ENCODE measurements at places on chromosomes 6 and 20.
A peak's percentile ranks its signal among the peaks of the same experiment; 100 is the strongest.

DNA sequence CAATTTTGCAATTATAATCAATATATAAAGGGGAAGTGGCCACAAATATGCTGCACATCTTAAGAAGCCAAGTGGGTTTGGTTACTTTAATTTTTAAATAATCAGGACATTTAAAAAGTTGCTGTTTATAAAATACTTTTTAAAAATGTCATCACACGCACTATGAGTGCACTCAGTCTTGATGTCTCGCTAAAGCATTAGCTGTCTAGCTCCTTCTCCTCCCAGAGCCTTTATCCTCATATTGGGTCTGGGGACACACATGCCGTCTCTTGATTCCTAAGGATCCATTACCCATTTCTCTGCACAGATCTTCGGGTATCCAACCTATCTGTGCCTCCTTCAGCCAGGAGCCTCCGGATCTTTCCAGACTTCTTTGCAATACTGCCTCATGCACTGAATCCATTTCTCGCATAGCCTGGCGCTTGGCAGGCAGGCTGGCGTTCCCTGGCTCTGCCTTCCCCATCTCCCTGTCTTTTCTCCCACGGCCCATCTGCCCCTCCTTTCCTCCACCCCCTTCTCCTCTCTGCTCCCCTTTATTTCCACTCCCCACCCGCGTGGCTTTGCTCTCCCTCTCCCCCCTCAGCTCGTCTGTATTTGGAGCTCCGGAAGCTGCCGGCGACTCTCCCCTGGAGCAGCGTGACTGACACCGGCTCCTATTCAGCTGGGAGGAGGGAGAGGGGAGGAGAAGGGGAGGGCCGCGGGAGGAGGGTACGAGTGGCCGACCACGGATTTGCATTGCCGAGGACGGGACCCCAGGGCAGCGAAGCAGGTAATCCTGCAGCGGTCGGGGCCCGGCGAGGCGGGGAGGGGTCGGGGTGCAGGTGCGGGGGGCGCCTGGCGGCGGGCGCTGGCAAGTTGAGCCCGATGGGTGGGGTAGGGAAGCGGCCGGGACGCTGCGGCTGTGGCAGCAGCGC is at the start of gene CAP2:
TSS of gene CAP2 (plus strand) at position 618 of the 914 bp plus-strand sequence. CDS start 27,961 bp downstream, outside the sequence.
- ATAC-seq: peak; percentile 91

DNA sequence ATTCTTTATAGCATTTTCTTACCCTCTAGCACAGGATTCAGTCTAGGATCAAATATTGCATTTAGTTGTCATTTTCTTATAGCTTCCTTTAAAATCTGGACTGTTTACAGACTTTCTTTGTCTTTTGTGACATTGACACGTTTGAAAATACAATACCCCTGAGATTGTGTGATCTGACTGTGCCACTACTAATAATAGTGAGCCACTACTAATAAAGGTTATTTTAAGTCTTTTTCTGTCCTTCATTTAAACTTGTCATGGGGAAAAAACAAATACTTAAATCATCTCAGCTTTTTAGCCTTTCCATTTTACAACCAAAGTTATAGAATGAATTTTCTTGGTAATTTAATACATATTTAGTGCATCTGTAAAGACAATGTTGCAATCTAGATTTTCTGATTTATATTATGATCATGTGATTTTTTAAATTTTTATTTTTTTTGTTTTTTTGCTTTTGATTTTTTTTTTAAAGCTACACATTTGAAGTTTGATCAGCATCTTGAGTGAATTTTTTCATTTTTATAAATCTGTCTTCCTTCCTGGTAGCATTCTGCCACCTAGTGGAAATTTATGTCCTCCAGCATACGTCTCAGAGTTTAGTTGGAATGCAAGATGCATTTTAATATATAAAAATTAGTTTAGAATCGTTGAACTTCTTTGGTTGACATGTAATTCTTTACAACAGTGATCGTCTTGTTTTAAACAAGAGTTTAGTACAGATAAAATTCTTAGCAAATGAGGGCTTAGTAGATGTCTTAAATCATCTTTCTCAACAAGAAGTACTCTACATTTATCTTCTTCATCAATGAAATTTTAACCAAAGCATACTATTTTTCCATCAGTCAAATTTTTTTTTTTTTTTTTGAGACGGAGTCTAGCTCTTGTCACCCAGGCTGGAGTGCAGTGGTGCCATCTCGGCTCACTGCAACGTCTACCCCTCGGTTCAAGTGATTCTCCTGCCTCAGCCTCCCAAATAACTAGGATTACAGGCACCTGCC is 119.4 kb downstream of the NCOA3 start:
- ATAC-seq: peak; percentile 50

DNA sequence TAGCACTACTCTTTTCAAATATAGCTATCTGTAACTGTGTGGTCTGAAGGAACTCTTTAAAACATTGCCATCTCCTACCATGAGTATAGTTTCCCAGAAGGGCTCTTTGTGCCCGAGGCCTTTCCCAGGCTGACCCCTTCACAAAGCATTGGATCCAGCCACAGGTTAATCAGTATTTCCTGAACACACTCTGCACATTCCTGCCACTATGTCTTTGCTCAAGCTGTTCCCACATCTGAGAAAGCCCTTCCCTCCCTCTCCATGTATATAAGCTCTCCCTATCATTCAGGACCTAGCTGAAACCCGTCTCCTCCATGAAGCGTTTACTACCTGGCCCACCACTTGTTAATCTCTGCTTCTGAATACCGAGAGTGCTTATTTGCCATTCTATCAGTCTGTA is 47.8 kb upstream of the PKHD1 start:
- no peak for ATAC-seq

- ATAC-seq: peak; percentile 38
Observed at GRCh38 chr6:13152764-13153163, 175.6 kb downstream of the TBC1D7 start.

DNA sequence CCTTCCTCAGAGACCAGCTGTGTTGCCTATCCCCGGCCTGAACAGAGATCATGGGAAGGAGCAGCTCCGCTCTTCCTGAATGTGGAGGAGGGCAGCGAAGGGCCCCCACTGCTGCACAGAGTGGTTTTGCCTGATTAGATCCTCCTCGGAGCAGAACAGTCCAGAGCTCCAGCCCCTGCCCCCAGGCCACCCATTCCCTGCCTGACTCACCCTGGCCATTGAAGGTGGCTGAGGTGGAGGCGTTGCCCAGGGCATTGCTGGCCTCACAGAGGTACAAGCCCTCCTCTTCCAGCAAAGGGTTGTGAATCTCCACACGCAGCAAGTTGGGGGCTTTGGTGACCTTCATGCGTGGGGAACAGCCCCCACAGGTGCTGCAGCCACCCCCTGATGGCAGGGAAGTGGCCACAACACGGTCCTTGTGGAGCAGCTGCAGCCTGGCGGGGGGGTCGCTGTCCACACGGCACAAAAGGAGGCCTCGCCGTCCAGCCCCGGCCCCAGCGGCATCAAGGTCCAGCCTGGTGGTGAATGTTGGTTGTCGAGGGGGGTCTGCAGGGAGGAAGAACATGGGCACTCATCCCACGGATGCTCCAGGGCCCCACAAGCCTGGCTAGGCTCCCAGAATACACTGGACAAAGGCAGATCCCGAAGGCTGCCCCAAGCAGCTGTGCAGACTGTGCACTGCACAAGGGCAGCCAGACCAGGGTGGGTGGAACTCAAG is 14.7 kb downstream of the SIGLEC1 start:
- ATAC-seq: no peak

DNA sequence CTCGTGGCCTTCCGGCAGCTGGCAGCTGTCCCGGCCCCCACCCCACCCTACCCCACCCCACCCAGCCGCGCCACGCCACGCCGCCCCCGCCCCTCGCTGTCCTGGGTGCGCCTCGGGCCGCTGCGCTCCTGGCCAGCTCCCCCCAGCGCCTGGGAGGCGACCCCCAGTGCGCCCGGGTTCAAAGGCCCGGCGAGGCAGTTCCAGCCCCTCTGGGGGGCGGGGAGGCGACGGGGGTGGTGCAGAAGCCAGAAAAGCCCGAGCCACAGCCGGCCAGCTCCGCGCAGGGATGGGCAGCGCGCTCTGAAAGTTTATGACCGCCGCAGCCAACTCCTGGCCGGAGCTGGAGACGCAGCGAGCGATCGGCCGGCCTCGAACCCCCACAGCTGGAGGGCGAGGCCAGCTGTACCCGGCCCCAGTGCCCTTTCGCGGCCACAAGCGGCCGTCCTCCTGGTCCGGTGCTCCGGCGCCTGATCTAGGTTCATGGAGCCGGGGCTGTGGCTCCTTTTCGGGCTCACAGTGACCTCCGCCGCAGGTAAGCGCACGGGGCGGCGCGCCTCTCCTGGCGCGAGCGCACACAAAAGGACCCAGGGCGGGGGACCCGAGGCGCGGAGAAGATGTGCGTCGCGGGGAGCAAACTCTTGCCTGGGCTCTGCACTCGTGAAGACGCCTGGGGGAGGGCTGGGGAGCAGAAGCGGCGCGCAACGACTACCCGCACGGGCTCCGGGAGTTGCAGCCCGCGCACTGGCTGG is at the start of gene EDN3:
TSS of gene EDN3 (plus strand) at position 279 of the 749 bp plus-strand sequence. CDS start at position 481, 202 bp downstream.
- ATAC-seq: no peak

GRCh38 chr6:97009781-97010492 is 85.4 kb downstream of the KLHL32 start:
- ATAC-seq: no peak

- ATAC-seq: no peak
Observed at GRCh38 chr6:25472306-25472705, 179.7 kb upstream of the SCGN start.

GRCh38 chr6:85396159-85396808 is 53.6 kb upstream of the NT5E start:
- ATAC-seq: no peak

- ATAC-seq: no peak
Observed at GRCh38 chr6:17450832-17451231, 57.4 kb downstream of the CAP2 start.

GRCh38 chr6:168294901-168295300 is 24.7 kb downstream of the DACT2 start:
- no peak for ATAC-seq

- no peak for ATAC-seq
Observed at GRCh38 chr6:68724060-68724459, 89.0 kb downstream of the ADGRB3 start.

DNA sequence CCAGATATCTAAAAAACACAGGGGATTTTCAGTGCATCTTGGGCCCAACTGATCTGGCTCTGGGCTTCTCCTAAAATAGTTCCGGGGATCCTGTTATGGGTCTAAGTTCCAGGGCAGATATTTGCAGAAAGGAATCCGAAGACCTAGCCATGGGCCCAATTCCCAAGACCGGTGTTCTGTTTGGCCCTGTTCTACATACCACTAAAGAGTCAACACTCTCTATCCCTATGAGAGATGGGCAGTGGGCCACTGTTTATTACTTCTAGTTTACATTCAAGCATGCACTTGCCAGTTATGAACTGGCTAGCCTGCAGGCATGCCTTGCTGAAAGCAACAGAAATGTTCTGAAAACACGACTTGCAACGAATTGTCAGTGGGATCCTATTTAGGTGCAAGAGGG is 87.4 kb upstream of the PLCB4 start:
- no peak for ATAC-seq

DNA sequence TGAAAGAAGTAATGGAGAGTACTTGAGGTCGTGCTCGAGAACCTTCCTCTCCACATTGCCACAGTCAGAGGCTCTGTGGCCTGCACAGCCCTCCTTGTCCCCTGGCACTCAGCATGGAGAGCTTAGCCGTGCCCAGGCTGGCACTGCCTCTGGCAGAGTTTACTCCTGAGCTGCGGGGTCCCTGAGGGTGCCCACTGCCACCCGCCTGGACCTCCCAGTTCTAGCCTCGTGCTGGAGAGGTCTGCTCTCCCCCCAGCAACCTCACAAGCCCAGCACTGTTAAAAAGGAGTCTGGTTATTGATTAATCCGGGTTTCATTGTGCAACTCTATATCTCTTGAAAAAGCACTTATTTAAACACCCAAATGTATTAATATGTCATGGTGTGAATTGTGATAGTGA is 226.8 kb downstream of the TMEM242 start:
- ATAC-seq: no peak

GRCh38 chr6:107202876-107203468 is 87.7 kb upstream of the BEND3 start:
- no peak for ATAC-seq

- no peak for ATAC-seq
Observed at GRCh38 chr6:25788305-25788922, 33.9 kb downstream of the SLC17A4 start.

DNA sequence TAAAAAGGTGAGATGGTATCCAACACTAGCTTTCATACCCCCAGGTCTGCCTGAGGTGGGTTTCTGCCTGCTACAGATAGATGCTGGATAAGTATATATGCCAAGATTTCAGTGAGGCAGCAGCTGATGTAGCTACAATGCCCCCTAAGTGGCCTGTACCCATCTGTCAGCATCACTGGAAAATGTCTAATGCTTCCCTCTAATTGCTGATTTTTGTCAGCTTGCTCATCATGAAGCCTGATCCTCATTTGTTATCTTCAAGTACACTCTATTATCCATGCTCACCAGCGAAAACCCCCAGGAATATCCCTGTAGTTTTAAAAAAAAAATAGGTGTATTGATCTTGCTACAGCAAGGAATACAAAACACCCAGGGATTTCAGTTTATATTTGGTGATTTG is 32.2 kb downstream of the OPRM1 start:
- no peak for ATAC-seq

- peak; percentile 95 for ATAC-seq
Observed at GRCh38 chr6:14621518-14621917, 503.9 kb downstream of the CD83 start.

DNA sequence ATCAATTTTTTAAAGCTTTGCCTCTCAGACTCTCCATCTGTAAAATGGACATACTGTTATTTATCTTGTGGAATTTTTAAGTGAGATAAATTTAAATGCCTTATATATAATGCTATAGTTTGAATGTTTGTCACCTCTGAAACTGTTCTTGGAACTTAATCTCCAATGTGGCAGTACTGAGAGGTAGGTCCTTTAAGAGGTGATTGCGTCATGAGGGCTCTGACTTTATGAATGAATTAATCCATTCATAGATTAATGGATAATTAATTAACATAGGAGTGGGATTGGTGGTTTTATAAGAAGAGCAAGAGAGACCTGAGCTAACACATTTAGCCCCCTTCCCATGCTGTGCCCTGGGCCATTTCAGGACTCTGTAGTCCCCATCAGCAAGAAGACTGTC is 326.3 kb upstream of the TSHZ2 start:
- ATAC-seq: no peak
